ENCODE measurements at places on chromosomes 13 and 19.

DNA sequence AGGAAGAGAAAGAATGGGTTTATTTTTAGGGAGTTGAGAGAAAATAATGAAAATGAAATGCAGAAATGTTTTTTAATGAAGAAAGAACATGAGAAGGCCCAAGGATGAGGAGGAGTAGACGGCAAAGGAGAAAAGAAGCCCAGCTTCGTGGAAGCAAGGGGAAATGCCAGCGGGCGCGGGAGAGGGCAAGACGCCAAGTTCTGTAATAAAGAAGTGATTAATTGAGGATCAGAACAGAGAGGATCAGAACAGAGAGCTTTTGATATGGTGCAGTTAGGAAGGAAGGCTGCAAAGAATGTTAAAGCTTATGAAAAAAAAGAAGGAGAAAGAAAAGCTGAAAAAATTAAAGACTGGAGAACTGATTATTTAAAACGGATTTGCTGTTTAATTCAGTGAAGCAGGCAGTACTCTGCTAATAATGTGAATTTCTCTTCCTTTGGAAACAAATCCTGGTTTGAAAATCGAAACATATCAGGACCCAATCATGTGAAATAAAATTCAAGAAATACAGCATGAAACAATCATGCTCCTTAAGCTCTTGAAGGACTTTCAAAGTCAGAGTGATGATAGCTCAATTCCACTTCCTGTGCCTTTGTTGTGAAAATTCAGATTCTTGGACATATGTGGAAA, 99.3 kb upstream of the SOX1 start:
- no peak for DNase-seq

DNA sequence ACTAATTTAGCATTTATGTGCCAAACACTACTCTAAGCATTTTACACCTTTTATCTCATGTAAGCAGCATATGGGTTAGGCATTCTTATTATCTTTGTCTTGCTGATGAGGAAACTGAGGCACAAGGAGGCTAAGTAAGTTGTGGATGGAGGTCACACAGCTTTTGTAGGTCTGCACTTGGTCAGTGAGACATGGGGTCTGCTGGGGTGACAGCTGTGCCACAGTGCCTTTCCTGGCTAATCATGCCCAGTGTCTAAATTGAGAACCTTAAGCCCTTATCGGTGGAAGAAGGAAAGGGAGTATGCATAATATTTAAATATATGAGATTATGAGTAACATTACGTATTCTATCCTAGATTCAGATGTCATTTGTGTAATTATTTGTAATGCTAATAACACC, 226.2 kb downstream of the GGACT start:
- no peak for DNase-seq

DNA sequence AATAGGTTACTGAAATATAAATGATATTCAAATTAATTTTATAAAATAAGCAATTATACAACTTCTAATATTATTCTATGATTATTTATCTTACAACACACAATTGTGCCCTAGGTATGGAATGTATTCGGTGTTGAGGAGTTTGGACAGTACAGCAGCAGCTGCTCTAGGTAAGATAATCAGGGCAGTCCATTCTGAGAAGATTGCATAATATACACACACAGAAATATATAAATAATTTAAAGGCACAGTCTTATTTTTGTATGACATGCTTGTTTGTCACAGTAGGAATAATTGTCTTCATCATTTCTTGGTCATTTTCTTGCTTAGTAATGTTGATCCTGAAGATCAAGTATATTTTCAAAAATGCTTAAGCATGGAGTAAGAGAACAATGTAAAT, 849.4 kb upstream of the MIR17HG start:
- DNase-seq = peak; percentile 20

DNA sequence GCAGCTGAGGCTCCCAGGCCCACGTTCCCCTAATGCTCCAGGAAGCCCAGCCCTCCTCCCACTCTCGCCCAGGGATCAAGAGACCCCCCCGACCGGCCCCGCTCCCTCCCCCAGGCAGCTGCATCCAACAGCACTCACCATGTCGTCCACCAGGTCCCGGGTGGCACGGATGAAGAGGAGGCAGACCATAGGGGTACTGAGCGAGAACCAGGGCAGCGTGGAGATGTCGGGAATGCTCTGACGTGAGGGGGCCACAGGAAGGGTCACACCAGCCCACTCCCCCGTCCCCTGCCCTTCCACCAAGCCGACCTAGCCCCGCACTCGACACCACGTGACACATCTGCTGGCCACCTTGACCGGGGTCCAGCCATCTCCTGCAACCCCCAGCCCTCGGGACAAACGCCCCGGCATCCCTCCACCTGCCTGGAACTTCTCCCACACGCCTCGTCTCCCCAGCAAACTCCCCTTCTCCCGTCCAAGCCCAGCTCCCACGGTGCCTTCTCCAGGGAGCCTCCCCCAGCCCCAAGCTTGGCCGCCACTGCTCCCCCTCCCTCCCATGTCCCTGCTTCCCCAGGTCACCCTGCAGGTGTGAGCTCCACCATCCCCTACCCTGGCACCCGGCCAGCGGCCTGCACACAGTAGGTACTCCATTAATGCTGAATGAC, 4.9 kb downstream of the ATP8B3 start:
- DNase-seq = no peak

GRCh38 chr19:29810504-29810871, 1.3 kb upstream of the CCNE1 start:
- peak; percentile 45 for DNase-seq

DNA sequence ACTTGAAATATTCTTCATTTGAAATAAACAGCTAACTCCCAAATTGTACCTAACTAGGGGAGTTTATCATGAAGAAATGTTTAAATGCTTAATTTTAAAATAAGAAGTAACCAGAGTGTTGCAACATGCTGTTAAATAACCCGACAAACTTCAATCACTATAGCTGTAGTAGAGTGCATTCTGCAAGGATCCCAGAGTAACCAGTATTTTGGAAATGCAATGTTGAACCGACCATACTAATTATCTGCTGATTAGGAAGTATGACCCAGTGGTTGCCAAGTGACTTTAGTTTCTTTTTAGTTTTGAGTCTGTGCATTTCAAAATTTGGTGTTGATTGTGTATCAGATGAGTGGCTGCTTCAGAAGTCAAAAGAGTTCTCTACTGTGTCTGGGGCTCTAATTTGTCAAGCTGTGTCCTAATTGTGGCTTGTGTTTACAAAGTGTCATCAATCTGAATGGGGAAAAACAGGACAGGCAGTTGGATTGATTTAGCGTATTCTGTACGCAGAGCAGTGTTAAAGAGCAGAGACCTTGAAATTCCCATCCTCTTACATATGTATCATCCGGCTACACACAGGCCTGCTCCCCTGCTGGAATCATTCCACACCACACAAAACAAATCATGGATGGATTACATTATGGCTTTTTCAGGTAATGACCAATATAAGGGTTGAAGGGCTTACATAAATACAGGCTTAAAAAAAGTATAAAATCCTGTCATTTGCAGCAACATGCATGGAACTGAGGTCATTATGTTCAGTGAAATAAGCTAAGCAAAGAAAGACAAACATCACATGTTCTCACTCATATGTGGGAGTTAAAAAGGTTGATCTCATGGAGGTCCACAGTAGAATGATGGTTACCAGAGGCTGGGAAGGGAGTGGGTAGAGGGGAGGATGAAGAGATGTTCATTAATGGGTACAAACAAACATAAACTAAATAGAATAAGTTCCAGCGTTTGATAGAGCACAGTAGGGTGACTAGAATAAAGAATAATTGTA, 351.5 kb downstream of the KLF12 start:
- peak; percentile 69 for DNase-seq

DNA sequence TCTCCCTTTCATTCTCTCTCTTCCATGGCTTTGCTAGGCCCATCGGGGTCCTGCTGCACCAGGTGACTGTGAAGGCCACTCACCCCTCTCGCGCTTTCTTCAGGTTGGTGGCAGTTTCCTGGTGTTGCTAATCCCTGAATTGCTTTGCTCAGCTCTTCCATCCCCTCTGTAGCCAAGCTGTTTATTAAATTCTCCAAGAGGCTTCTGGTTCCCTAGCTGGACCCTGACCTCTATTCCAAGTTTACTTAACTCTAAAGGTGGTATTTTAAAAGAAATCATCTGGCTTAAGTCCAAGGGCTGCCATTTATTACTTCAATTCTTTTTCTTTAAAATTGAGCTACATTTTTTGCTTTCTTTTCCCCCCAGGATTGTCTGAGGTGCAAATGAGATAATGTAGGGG, 32.7 kb upstream of the MICU2 start:
- DNase-seq = no peak
